SJCRH30 (cell line): ENCODE measurements at places on chromosomes 12 and 14.

DNA sequence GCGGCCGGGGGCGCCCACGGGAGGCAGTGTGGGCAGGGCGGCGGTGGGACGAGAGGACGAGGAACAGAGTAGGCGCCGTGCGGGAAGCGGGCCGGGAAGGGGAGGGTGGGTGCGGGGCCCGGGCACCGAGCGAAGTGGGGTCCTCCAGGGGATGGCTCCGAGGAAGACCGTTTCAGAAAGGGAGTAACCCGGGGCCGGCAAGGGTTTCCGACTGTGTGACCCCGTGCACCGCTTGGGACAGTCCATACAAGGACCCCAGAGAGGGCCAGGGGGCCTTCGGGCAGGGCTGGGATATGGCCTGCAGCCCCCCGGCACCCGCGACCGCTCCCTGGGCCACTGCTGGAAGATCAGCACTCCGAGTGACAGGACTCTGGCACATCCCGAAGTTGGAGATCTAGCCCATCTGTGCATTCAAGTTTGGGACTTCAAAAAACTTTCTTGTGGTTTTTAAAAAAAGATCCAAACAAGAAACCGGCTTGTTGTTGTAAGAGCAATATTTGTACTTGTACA, 448 bp downstream of the TSPAN9 start:
- peak overlapping the region; percentile 82 for H3K4me3 ChIP-seq
- peak; percentile 32 for DNase-seq
- peaks cover 27% of the 10 kb centered on the region for H3K4me1 ChIP-seq
- H3K36me3 ChIP-seq: no peaks in the 10 kb centered on the region; the same call in 1 of the 2 replicates
- H3K27ac ChIP-seq: peak overlapping the region; percentile 20; the same call in 1 of the 2 replicates

DNA sequence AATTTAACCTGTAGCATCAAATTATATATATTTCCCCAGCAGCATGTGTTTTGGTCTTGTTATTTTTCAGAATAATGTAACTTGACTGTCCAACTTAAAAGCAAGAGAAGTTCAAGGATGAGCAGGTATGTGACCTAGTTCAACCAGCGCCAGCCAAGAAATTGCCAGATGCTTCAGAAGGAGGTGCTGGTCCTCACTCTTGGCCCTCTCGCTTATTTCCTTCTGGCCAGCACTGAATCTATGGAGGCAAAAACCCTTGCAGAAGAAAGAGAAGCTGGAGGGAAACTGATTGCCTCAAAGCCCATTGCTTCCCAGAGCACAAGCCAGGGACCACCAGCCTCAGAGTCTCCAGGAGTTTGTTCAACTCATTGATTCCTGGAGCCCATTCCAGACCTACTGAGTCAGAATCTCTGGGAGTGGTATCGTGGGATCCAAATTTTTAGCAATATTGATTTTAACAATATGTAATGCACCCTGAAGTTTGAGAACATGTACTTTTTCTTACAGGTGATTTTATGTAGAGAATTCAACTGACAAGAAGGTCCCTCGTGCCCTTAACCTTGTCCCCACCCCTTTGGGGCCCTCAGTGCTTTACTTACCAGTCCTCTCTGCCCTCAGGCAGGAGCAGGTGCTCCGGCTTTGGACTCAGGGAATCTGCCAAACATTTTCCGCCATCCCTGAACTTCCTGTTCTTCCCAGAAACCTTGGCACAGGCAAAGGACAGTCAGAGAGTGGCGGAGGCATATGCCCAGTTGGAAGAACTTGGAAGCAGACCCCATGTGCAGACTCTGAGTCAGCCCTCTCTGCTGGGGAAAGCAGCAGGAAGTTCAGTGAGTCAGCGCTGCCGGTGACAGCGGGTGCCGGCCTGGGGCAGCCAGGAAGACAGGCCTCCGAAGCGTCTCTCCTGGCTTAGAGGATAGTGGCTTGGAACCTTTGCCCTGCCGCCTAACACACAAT, 10.4 kb downstream of the BEST3 start:
- H3K4me1 ChIP-seq: peaks cover 10% of the 10 kb centered on the region
- H3K4me3 ChIP-seq: no peak overlapping the region
- peak; percentile 86 for DNase-seq
- no peaks in the 10 kb centered on the region for H3K27me3 ChIP-seq
- no peaks in the 10 kb centered on the region for H3K36me3 ChIP-seq

DNA sequence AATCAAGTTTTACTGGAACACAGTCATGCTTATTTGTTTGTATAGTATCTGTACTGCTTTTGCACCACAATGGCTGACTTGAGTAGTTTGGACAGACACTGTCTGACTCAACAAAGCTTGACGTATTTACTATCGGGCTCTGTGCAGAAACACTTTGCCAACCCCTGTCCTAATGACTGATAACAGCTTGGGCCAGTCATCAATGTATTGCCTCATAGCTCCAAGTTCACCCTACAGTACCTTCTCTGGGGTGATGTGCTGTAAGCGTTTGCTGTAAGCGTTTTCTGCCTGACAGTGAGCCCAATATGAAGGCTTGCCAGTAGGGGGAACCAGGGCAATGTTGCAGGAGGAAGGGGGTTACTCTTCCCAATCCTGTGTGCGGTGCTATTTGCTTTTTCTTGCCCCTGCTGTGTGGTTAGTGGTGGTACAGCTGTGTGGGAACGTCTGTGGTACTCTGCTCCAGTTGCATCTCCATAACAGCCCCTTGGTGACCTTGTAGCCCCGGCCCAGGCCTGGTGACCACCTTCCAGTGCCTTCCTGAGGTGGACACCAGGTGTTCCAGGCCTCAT, 5.4 kb upstream of the CCDC177 start:
- H3K27me3 ChIP-seq: no peaks in the 10 kb centered on the region
- H3K4me3 ChIP-seq: no peak overlapping the region
- no peak overlapping the region for H3K27ac ChIP-seq
- no peaks in the 10 kb centered on the region for H3K36me3 ChIP-seq
- DNase-seq: peak; percentile 62

DNA sequence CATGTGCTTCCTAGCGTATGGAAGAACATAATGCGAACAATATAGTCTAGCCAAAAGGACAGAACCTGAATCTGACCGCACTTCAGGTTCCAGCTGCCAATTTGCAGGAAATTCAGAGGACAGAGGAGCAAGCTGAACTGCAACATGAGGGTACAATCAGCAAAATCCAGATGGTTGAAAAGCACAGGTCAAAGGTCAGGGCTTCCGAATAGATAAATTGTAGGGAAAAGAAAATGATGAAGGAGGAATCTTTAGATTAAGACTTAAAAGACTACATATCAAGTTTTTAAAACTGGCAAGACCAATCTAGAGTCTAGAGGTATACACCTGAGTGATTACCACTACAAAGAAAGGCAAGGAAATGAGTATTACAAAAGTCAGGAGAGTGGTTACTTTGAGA, 42.1 kb upstream of the SELPLG start:
- no peaks in the 10 kb centered on the region for H3K4me1 ChIP-seq
- H3K27me3 ChIP-seq: no peaks in the 10 kb centered on the region
- no peak overlapping the region for H3K4me3 ChIP-seq

DNA sequence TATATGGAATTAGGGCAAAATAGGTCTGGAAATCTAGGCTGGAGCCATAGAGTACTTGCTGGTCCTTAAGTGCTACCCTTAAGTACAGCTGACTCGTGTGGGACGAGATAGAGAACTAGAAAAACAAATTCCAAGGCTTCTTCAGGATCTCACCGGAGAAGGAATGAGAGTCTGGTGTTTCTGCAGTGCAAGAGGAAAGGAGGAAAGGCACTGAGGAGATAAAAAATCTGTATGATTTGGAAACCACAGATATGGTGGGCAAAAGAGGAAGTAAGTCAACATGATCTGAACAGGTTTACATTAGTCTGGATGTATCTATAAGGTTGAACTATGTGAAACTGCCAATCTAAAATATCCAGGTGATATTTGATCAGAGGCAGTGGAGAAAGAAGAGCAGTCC, 134.4 kb upstream of the SOX5 start:
- H3K4me3 ChIP-seq: no peak overlapping the region
- H3K27ac ChIP-seq: no peak overlapping the region
- H3K36me3 ChIP-seq: no peaks in the 10 kb centered on the region
- DNase-seq: no peak
- no peaks in the 10 kb centered on the region for H3K27me3 ChIP-seq
- no peaks in the 10 kb centered on the region for H3K4me1 ChIP-seq

DNA sequence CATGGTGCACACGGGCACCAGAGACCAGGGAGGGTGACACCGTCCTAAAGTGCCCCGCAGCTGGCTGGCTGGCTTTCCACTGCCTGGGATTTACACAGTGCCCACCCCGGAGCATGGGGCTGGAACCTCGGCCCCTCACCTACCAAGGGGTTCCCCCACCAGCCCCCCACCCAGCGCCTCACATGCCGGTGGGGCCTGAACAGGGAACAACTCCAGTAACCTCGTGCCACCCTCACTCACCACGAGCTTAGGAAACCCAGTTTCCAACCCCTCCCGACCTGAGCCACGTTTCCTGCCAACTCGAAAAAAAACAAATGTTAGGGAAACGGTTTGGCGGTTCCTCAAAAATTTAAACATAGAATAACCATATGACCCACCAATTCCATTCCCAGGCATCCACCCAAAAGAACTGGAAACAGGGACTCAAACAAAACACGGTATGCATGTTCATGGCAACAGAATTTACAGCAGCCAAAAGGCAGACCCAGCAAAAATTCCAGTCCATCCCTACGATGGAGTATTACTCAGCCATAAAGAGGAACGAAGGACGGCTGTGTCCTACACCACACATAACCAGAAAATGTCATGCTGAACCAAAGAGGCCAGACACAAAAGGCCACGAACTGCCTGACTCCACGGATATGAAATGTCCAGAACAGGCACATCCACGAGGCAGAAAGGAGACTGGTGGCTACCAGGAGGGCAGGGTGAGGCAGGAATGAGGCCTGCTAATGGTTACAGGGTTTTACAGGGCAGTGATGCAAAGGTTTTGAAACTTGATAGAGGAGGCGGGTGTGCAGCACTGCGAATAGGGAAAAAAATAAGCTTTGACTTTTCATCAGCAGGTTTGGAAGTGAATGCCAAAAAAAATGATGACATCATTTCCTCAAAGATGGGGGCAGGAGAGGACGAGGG, 68.9 kb downstream of the NCOR2 start:
- H3K27me3 ChIP-seq: no peaks in the 10 kb centered on the region
- H3K4me3 ChIP-seq: no peak overlapping the region
- peaks cover 13% of the 10 kb centered on the region; the same call in 1 of the 2 replicates for H3K36me3 ChIP-seq
- H3K4me1 ChIP-seq: peaks cover 46% of the 10 kb centered on the region
- no peak for DNase-seq

DNA sequence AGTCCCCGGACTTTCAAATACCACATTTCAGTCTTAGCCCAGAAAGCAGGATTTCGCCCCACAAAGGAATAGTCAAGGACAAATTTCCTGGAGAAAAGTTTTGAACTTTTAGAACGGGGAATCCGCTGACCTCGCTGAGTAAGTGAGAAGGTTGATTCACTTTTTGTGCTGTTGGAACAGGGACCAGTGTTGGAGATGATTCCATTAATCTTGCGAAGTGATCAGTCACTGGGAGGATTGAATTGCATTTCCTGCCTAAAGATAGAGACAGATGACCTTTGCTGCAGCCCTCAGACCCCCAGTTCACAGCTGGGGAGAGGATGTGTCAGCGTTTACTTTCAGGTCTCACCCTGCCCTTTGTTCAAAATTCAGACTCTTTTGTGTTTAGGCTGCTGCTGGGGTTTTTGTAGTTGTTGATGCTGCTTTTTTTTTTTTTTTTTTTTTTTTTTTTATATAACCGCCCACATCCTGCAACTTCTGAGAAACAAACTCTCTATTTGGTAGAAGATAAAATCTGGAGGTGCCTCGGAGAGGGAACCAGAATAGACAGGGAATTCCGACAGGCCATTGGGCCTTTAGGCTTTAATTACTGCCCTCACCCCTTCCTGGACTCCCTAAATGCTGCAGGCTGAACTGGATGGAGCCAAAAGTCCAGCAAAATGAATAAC, 9.8 kb upstream of the KDM2B start:
- H3K4me3 ChIP-seq: peak overlapping the region; percentile 44
- H3K4me1 ChIP-seq: no peaks in the 10 kb centered on the region; the same call in 1 of the 2 replicates
- H3K27ac ChIP-seq: peak overlapping the region; percentile 44; the same call in 1 of the 2 replicates
- peak; percentile 43 for DNase-seq
- H3K27me3 ChIP-seq: no peaks in the 10 kb centered on the region

GRCh38 chr12:76790564-76791552, 26.9 kb downstream of the ZDHHC17 start:
- H3K4me3 ChIP-seq: no peak overlapping the region
- no peak for DNase-seq
- H3K27me3 ChIP-seq: no peaks in the 10 kb centered on the region
- H3K36me3 ChIP-seq: no peaks in the 10 kb centered on the region; the same call in 1 of the 2 replicates
- no peak overlapping the region for H3K27ac ChIP-seq

DNA sequence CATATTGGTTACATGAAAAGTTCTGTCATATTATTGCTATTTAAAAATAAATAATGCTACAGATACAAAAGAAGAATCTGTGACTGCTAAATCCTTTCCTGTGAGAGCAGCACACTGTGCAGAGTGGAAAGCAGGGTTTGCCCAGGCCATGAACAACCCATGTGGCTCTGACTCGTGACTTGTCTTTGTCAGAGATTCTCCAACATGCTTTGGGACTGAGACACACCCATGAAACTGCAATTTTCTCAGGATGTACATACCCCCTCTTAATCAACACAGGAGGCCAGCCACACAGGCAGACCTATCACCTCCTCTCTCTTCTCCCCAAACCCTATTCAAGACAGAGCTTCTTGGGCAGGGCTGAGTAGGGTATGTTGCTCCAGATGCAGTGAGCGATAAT, 96.8 kb upstream of the NTF3 start:
- H3K4me3 ChIP-seq: no peak overlapping the region
- H3K36me3 ChIP-seq: no peaks in the 10 kb centered on the region
- H3K27me3 ChIP-seq: no peaks in the 10 kb centered on the region
- peak overlapping the region; percentile 35; the same call in 1 of the 2 replicates for H3K27ac ChIP-seq
- peak; percentile 41 for DNase-seq
- H3K4me1 ChIP-seq: peaks cover 28% of the 10 kb centered on the region

DNA sequence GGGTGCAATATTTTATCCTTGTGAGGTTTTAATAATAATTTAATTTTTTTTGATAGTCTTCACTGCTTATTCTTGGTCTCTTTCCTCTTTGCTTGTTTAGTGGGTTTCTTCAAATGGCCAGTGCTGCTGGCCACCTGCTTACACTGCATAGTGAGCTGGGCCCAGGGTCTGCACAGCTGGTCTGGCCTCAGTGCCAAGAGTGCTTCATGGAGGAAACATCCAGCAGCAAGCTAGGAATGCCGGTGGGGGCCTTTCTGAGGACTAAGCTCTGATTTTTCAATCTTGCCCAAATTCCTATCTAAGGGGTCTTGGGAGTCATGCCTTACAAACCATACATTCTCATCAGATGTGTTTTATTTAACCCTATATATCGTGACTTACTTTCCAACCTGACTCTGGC, 13.3 kb upstream of the BDKRB2 start:
- no peaks in the 10 kb centered on the region for H3K27me3 ChIP-seq
- no peaks in the 10 kb centered on the region for H3K4me1 ChIP-seq
- no peak for DNase-seq
- H3K27ac ChIP-seq: no peak overlapping the region
- no peak overlapping the region for H3K4me3 ChIP-seq

GRCh38 chr12:92411687-92412086, 266.0 kb upstream of the BTG1 start:
- peak; percentile 39 for DNase-seq
- H3K36me3 ChIP-seq: no peaks in the 10 kb centered on the region
- H3K4me1 ChIP-seq: 0 out of 2 replicates have a peak, but pooled peaks cover 6% of the 10 kb centered on the region
- no peaks in the 10 kb centered on the region for H3K27me3 ChIP-seq
